ACHN (cell line): ENCODE measurements at places on chromosomes 6 and 20.

GRCh38 chr6:8549074-8549790, 113.9 kb upstream of the SLC35B3 start:
- no peak for DNase-seq

DNA sequence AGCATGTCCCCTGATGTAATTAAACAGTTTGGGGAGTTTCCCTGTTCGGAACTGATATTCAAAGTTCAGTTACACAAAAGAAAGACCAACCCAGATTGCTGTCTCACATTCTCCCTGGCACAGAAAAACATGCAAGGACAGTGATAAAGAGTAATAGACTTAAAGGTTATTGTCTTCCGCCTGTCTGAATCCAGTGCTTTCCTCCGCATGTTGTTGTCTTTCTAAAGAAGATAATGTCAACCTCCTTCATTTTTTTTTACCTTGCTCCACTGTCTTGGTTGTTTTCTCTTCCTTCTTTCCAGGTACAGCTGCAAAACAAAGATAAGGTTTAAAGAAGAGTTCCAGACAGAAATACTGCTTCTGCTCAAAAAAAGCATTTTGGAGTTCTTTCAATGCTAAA, 284.5 kb downstream of the TRDN start:
- no peak for DNase-seq

- no peak for DNase-seq
These were observed 183.4 kb downstream of the ANKRD60 start for GRCh38 chr20:58044931-58045555.

GRCh38 chr6:12152023-12152970, 137.9 kb upstream of the EDN1 start:
- DNase-seq: no peak

- no peak for DNase-seq
These were observed 15.3 kb downstream of the PRDM1 start for GRCh38 chr6:106101466-106101865.

- no peak for DNase-seq
These were observed 178.4 kb downstream of the COL9A1 start for GRCh38 chr6:70124443-70124842.

GRCh38 chr6:42979523-42980177, 669 bp upstream of the PEX6 start:
- no peak for DNase-seq

GRCh38 chr6:39865011-39865888, 69.0 kb downstream of the MOCS1 start:
- peak; percentile 67 for DNase-seq

GRCh38 chr20:57756213-57756612, 46.4 kb upstream of the PMEPA1 start:
- no peak for DNase-seq

DNA sequence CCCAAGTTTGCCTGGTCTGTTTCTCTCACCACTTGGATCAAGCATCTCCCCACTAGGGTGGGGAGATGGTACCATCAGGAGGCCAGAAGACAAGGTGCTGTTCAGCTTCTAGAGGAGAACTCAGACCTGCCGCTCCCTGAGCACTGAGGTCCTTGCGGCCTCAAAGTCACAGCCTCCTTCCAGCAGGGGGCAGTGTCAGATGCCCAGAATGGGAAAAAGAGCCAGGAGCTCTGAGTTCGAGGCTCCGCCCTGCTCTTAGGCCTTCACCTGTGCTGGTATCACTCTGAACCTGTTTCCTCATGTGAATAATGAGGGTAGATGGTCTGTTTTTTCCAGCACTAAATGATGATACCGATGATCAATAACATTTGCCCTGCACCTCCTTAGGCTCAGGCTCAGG, 68.7 kb downstream of the TOX2 start:
- peak; percentile 13 for DNase-seq

DNA sequence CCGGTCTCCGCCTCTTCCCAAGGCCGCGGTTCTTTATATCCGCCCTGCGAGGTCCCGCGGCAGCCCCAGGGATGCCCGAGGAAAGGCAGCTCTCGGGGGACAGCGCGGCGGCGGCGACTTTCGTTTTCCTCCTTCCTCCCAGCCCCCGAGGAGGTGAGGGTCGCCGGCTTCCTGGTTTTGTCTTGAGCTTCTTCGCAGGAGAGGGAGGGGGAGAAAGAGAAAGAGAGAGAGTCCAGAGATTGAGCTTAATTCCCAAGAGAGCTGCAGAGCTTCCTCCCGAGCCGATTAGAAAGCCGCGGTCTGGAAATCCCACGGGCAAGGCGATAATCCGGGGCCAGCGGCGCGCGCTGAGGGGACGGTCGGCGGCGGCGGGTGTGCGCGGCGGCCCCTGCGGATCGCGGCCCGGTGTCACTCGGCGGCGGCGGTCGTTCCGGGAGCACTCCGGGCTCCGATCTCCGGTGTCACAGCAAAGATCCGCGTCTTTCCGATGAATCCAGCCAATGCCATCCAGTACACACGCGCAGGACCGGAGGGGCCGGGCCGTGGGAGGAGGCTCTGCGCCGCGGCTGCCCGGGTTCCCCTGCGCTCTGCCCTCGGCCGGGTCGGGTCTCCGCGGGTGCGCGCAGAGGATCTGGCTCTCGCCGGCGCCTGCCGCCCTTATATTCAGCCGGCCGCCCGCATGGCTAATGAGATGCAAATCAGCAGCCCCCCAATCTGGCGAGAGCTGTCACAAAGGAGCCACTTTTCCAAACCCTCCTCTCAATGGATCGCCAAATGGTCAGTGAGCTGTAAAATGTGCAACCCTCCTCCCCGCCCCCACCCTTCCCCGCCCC, at the start of gene DLL1:
TSS of gene DLL1 (minus strand) at position 783 of the 833 bp plus-strand sequence. CDS start 939 bp downstream, outside the sequence.
- DNase-seq: peak; percentile 28

DNA sequence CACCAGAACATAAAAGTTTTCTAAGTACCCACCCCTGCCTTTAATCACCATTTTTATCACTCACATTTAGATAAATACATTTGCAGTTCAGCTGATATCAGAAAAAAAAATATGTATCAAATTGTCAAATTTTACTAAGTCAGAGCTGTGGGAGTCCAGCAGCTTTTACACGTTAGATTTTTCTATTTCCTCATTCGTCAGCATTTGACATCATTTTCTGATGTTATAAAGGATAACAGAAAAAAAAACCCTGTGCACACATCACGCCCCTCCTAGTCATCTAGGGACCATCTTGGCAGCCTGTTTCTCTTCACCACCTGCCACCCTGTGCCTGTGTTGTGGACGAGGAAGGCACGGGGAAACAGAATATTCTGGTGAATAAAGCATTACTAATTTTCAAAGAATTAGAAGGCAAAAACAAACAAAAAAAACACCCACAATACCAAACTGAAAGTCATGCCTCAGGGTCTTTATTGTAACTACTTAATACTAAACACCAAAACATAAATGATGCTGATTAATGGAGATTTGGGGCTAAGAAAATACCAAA, 12.4 kb downstream of the B4GALT5 start:
- peak; percentile 36 for DNase-seq

GRCh38 chr6:56220078-56220477, 27.3 kb downstream of the COL21A1 start:
- DNase-seq: no peak

DNA sequence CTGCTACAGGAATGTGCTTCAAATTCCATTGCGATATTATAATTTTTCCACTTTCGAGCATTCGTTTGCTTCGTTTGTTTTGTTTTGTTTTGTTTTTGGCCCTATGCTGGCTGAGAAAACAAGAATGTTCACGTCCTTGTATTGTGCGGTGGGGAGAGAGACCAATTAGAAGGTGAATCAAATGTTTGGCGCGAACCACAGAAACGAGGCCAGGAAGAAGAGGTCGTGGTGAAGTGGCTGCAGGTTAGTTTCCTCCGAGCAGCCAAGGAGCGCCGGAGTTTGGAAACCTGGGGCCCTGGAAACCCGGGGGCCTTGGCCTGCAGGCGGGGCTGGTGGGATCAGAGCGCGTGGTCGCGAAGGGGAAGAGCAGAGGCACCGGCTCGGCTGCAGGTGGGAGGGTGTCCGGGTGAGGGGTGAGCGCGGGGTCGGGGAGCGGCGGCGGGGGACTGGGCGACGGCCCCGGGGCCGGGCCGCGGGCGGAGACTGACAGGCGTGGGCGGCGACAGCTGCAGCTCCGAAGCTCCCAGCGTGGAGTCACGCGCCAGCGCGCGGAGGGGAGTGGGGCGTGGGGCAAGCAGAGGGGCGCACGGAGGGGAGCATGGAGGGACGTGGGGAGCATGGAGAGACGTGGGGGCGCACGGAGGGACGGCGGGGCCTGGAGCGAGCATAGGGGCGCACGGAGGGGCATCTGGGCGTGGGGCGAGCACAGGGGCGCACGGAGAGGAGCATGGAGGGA, 141.5 kb upstream of the PDE10A start:
- DNase-seq: peak; percentile 2

GRCh38 chr20:47127546-47127945, 229.0 kb downstream of the ZMYND8 start:
- DNase-seq: no peak

GRCh38 chr6:157677235-157677634, 145.8 kb upstream of the SNX9 start:
- DNase-seq: no peak

- no peak for DNase-seq
These were observed 348.1 kb upstream of the CITED2 start for GRCh38 chr6:139722530-139722929.

- no peak for DNase-seq
These were observed 98.9 kb downstream of the IRF4 start for GRCh38 chr6:490251-491037.

DNA sequence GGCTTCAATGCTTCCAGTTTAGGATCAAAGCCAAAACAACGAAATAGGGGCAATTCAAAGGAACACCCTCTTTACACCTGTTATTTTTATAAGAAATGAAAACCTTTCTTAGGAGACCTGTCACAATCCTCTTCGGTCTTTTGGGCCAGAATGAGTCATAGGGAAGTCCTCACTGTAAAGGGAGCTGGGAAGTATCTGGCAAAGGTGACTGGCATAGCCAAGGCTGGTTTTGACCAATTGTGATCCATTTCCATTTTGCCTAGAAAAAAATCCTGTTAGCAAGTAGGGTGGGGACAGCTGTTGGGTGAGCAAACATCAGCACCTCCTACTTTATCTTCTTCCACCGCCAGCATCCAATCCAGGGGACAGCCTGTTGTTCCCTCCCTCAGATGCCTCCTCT, 343.2 kb upstream of the SULF2 start:
- DNase-seq: no peak
